Spleen (tissue), 13 donors: ENCODE measurements at places on chromosomes 4 and X. TPM values are rescaled to one million over a fixed set of nuclear protein-coding genes. Genes with fewer than 3 reads are reported as not detected.

MAGEC3 gene
- 0.57 TPM for total RNA-seq

SLC30A9 gene
- 35.0 TPM for total RNA-seq

PDCL2 gene
- total RNA-seq = not detected

POF1B gene
- 4.5 TPM for total RNA-seq

DNA sequence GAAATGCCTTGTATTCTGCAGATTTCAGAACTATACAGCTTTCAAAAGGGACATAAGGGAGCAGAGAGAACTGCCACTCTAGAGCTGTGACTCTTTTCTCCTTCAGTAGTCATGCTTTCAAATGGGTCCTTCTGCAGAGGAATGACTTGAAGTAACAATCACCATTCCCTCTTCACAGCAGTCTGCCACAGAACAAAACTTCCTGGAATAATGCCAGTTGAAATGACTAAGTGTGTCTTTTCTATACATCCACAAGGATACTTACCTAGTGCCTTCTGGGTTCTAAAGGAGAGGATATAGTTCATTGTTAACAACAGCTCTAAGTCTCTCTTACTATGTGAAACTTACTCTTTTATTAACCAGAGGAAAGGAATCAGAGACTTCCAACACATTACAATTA lies 515.4 kb upstream of the ATOH1 start:
- H3K4me3 ChIP-seq = no peak overlapping the region
- DNase-seq = no peak
- no peaks in the 10 kb centered on the region for H3K27me3 ChIP-seq
